ENCODE measurements at places on chromosomes 2 and 18.
A peak's percentile ranks its signal among the peaks of the same experiment; 100 is the strongest.

DNA sequence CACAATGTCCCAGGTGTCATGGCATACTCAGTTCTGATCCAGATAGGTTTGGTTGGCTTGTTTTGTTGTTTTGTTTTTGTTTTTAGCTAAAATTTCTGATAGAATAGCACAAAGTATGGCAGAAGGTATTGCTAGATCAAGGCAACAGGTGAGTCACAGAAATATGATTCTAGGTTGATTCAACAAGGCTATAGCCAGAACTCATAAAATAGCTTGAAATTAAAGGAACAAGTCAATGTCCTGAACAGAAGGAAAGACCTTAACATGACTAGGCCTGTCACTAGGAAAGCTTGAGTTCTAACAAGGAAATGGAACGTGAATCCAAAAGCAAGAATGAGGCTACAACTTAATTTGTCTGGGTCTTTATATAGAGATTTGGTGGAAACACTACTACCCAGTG, 157.1 kb downstream of the GALNT3 start:
- no peak for DNase-seq

DNA sequence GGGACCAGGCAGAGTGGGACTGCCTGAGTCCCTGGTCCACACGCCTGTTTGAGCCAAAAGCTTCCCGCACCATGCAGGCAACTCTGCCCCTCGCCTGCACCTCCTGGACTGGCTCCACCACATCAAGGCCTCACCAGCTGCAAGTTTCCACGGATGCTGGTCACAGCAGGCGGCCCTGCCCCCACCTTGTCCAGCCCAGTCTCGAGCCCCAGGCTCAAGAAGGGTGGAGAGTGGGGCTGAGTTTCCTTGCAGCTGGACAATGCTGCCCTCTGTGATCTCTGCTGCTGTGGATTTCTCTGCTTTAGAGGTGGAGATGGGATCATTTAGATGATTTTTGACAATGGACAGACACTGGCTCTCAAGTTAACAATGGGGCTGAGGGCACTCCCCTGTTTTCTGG, 74.9 kb downstream of the MTCL1 start:
- DNase-seq = no peak

- DNase-seq = peak; percentile 33
Measured at GRCh38 chr2:241443486-241444223, 64.7 kb downstream of the STK25 start.

- DNase-seq = no peak
Measured at GRCh38 chr2:172993931-172994717, 81.5 kb upstream of the MAP3K20 start.

DNA sequence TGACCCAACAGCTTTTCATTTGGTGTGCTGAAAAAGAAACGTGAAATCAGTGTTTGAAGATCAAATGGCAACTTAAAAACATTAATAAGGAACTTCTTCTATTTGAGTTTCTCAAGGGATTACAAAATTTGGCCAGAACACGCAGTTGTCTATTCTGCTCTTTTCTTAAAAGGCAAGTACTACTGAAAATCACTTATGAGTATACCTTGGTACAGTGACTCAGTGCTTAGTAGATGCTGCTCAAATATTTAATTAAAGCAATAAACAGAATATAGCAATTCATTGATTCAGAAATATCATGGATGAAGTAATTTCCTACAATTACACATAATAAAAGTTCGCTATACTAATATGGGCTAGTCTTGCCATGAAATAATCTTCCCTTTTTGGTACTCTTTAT, 38.2 kb upstream of the MCM6 start:
- no peak for DNase-seq

DNA sequence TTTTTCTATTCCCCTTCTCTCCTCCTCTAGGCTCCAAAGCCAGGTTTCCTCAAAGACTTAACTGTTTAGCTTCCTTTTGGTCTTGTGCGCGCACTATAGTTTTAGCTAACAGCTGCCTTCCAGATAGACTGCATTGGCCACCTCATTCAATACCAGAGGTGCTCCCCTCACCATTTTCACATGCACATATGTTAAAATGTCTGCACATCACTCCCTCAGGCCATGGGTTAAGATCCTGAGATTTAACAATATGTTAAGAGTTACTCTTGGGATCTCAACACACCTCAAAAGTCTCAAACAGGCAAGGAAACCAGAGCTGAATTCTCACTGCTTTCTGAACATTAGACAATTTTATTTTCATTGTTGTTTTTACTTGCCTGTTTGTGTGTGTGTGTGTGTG, 80.8 kb upstream of the MAP3K20 start:
- DNase-seq = no peak
